ENCODE measurements at places on chromosomes 6 and 20.

- DNase-seq, result no peak
Observed at GRCh38 chr20:18005170-18005989, 36.6 kb downstream of the MGME1 start.

DNA sequence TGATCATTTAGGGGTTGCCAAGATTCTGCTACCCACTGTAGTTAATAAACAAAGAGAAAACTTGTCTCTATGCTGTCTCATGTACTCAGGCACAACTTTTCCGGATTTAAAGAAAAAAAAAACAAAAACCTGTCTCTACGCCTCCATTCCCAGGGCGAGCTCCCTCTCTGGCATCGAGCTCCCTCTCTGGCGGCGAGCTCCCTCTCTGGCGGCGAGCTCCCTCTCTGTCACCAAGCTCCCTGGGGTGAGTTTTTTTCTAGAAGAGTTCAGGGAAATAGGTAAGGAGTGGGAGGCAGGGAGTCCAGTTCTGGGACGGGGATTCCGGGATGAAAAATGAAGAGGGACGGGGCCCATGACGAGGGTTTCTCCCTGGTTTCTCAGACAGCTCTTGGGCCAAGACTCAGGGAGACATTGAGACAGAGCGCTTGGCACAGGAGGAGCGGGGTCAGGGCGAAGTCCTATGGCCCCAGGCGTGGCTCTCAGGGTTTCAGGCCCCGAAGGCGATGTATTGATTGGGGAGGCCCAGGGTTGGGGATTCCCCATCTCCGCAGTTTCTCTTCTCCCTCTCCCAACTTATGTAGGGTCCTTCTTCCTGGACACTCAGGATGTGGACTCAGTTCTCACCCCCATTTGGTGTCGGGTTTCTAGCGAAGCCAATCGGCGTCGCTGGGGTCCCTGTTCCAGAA is 16.5 kb upstream of the HLA-A start:
- no peak for DNase-seq

GRCh38 chr20:19815553-19815991 is 57.5 kb downstream of the RIN2 start:
- DNase-seq, result no peak

GRCh38 chr6:139330826-139331500 is 39.2 kb upstream of the TXLNB start:
- no peak for DNase-seq

DNA sequence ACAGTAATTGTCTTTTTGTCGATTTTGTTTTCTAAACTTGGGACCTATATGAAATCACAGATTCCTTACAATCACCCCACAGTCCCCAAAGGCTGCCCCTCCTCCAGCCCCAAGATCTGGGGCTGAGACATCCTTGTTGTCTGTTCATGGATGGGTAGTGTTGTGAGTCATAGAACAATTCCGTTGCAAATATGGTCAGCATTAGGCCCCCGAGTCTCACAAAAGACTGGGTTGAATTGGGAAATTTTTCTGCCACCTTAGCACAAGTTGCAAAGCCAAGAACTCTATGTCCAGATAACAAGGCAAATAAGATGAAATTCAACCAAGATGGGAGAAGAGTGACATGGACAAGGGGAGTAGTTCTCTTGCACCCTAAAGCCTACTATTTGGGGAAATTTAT is 10.5 kb upstream of the TAB2 start:
- no peak for DNase-seq

DNA sequence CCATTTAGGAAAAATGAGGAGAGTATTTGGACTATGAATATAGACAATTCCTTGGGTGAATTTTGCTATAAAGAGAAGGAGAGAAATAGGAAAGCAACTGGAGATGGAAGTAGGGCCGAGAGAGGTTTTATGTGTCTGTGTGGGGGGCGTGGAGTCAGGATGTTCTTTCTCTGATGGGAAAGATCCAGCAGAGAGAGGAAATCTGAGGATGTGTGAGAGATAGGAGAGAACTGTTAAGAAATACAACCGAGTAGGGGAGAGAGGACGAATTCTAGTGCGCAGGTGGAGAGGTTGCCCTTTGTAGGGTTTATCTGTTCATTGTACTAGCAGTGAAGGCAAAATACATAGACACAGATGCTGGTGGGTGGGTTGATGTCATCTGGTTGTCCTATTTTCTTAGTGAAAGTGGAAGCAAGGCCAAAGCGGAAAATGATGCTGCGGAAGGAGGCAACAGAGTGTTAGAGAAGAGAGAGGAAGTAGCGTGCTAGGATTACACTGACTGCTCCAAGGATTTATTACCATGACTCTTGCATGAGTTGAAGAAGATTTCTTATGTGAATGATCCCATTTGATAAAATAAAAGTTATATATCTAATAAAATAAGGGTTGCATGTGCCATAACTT is 57.7 kb downstream of the CLVS2 start:
- no peak for DNase-seq

DNA sequence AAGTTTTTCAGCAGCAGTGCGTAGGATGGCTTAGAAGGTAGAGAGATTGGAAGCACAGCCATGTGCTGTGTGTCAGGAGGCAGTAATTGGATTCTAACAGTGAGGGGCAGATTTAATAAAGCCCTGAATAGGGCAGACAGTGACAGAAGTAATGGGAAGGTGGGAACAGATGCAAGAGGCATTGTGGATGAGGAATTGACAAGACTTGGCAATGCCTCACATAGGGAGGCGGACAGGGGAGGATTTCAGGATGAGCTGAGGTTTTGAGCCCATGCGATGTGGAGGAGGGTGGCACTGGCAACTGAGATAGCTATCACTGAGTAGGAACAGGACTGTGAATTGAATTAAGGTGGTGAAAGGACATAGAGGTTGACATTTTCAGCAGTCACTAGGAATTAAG is 262.2 kb upstream of the FLRT3 start:
- DNase-seq, result no peak

- no peak for DNase-seq
Observed at GRCh38 chr20:38132910-38133501, 32.1 kb downstream of the TGM2 start.

GRCh38 chr20:50798650-50799049 is 3.8 kb downstream of the BCAS4 start:
- no peak for DNase-seq

- DNase-seq, result no peak
Observed at GRCh38 chr6:163094881-163095280, 319.6 kb upstream of the QKI start.

DNA sequence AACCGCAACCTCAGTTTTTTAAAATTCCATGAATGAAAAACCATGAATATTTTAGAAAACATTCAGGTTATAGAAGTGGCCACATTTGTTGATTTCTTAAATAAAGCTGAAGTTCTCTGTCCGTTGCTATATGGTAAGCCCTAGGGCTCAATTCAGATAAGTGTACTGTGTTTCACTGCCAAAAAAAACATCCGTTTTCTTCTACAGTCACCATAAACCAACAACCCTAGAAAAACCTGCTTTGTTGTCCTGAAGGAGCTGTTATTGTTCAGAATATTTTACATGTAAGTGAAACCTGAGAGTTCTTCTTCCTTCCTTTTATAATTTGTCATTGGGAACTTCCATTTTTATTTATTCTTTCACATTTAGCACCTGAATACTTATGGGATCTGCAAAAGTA is 274.1 kb downstream of the TFAP2A start:
- DNase-seq, result no peak

GRCh38 chr20:23339986-23340385 is 10.6 kb upstream of the NXT1 start:
- no peak for DNase-seq

DNA sequence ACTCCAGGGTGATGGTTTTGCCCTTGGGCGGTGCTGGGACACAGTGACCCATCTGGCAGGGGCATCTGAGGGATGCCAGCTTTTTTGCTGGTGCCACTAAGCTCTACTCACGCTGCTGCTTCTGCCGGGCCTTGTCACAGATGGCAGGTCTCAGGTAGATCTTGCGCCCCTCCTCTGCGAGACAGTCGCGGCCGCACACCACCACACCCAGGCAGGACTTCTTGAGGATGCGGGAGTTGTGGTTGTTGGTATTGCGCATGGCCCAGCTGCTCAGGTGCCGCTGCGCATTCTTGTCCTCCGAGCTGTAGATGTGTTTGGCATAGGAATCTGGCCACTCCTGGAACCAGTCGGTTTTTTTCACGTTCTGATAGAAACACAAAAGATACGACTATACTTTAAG is 14.7 kb downstream of the GCM1 start:
- no peak for DNase-seq

- DNase-seq, result no peak
Observed at GRCh38 chr6:9517806-9518205, 897.1 kb downstream of the TFAP2A start.

DNA sequence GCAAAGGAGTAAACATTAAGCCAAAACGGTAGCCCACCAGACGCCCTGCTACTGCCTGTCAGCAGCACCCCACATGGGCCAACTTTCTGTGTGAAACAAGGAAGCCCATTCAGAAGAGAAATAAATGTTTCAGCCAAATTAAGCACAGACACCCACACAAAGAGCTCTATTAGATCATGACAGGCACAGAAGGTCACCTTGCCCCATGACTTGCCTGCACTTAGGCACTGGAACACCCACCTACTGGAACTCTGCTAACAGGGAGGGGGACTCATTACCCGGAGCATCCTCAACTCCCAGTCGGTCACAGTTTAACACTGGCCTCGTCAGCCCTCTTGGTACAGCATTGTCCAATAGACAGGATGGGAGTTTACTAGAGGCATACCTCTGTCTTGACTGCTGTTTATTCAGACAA is 31.8 kb downstream of the GFOD1 start:
- no peak for DNase-seq

- no peak for DNase-seq
Observed at GRCh38 chr20:14764511-14765369, 427.3 kb upstream of the FLRT3 start.

DNA sequence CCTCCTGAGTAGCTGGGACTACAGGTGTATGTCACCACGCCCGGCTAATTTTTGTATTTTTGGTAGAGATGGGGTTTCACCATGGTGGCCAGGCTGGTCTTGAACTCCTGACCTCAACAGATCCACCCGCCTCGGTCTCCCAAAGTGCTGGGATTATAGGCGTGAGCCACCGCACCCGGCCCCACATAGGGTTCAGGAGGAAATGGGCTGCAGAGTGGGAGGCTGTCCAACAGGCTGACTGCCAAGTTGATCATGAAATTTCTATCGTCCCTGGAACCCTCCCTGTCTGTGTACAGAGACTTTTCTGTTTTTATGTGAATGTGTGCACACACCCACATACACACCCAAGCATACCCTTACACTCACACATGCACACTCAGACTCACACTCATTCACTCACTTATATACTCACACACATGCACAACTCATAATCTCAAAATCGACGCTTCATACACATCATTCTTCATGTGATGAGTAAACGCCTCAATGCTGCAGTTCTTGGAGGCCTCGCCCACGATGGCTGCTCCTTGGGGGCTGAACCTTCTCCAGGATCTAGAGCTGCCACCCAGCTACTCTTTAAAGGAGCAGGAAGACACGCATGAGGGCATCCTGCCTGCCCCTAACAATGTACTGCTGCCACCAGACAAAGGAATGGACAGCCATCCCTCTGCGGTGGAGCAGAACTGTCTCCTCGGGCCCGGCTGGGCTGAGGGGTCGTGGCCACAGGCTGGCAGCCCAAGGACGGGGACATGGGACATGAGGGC is 35.6 kb downstream of the SUN5 start:
- no peak for DNase-seq

DNA sequence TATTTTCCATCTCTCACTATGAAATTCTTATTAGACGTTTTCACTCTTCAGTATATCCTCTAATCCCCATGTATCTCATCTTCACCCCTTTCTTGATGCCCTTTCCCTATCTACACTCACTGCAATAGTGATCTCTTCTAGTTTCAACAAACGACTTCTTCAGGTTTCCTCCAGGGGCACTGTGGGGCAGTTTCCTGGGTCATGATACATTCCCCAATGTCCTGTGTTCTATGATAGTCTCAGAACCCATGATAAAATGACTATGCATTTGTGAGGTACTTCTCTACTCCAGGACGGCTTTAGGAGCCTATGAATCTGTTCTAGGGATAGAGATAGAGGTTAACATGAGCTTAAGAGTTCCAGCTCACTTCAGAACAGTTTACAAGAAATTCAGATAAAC is 183.3 kb downstream of the FOXC1 start:
- DNase-seq, result no peak

DNA sequence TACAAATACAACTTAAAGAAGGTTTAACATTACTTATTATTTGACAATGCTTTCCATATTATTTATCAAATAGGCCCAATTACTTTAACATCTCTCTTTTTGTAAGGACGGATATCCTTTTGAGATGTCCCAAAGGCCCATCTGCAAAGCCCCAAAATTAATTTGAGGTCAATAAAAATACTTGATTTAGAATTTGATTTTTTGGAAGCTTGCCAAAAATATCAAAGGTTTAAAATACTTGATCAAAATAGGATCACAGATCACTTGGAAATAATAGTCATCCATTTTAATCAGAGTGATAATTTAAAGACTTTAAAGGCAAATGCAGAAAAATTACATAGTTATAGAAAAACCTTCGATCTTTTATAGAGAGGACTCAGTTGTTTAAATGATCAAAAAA is 8.1 kb downstream of the C6orf58 start:
- DNase-seq, result no peak

DNA sequence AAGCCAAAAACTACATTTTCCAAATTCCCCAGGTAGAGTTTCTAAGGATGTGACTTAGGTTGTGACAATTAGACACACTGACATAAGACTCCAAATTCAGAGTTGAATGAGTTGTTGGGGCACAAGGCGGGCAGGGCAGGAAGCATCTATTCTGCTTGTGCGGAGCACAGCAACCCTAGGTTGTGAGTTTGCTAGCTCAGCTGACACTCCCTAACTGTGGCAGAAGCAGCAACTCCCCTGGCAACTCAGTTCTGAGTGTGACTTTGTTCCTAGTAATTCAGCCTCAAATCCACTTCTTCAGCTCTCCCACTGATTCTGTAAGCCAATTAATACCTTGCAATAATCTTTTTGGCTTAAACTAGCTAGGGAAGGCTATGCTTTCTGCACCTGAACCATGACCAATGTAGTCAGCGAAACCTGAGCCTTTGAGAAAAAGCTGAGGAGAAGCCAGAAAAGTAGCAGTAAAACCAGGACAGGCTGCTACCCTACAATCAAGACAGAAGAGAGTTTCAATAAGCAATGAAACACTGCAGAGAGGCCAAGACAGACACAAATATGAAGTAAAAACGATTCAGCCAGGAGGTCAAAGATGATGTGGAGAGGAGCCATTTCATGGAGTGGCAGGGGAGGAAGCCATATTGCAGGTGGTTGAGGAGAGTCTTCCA is 30.0 kb upstream of the PAQR8 start:
- no peak for DNase-seq

All from stimulated activated CD4-positive, alpha-beta T cell treated with anti-CD3 and anti-CD28 coated beads, Interleukin-12 subunit alpha, Interleukin-12 subunit beta, amount 100 ng/mL, for 4 hours (primary cell).